Thymus (tissue), 14 donors: ENCODE measurements at places on chromosomes 4 and X. TPM values are rescaled to one million over a fixed set of nuclear protein-coding genes. Genes with fewer than 3 reads are reported as not detected.

IL21 gene
- 0.48 TPM for polyA plus RNA-seq

DNA sequence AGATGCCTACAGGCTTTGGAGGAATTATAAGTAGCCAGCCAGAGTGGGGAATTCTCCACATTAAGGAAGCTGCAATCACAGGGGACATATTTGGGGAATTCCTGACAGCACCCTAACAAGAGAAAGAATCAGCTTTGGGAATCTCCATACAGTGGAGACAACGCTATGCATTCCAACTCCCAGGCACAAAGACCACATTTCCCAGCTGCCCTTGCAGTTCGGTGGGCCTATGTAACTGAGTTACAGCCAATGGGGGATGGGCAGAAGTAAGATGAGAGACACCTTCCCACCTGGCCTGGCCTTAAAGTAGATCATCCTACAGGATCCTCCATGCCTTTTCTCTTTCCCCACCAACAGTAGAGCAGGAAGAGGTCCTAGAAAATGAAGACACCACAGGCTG is 43.4 kb upstream of the CCKAR start:
- DNase-seq: no peak

DNA sequence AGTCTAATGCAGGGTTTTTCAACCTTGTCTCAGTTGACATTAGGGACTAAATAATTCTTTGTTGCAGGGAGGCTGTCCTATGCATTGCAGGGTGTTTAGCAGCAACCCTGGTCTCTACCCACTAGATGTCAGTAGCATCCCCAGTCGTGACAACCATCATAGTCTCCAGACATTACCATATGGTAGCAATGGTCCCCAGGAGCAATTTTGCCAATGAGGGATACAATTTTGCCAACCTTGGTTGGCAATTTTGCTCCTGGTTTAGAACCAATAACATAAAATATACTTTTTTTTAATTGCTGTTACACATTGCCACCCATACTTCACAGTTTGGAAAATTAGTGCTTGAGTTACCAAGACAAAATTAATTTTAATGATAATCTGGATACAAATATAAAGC is 6.0 kb downstream of the EREG start:
- peak; percentile 31 for DNase-seq

- no peak for DNase-seq
Observed at GRCh38 chr4:102878901-102879300, 10.1 kb downstream of the CISD2 start.

DNA sequence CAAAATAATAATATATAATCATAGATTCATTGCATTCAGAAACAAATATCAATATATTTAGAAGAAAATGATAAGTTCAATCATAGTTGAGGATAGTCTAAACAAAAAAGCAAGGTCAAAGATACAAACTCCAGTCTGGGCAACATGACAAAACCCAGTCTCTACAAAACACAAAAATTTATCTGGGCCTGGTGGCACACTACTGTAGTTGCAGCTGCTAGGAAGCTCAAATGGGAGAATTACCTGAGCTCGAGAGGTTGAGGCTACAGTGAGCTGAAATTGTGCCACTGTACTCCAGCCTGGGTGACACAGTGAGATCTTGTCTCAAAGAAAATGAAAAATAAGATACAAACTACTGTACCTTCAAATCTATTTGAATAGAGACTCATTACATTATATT is 52.7 kb upstream of the ANXA10 start:
- no peak for DNase-seq

DNA sequence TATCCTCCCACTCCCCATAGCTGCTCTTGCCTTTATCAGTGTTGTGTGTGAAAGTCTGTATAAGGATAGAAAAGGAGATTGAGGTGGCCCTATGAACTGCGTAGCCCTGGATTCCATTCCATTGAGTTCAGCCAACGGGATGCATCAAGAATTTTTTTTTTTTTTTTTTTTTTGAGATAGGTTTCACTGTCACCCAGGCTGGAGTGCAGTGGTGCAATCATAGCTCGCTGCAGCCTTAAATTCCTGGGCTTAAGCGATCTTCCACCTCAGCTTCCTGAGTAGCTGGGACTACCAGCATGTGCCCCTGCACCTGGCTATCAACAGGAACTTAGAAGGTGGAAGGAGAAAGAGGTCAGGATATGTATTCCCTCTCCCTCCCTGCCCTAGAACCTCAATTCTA is 187.2 kb upstream of the SPRY1 start:
- DNase-seq: no peak

HTR2C gene
- polyA plus RNA-seq: under 0.01 TPM

TMEM154 gene
- 4.1 TPM for polyA plus RNA-seq

CENPVL2 gene
- 0.41 TPM for polyA plus RNA-seq

RNF212 gene
- polyA plus RNA-seq: 11.2 TPM

DNA sequence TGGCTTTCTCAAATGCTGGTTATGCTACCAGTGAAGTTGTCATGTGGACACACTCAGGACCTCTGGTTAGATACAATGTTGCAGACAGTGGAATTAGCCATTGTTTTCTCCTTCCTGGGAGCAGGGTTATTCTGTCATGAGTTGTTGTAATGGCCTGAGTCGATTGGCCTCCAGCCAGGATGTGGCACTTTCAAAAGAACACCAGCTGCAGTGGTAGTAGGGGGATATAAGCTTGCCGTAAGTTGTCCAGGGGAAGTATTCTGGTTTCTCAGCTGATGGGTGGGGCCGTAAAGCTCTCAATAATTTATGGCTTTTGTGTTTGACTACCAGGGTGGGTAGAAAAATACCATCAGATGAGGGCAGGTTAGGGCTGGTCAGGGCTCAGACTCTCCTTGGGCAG is 697.5 kb upstream of the GNPDA2 start:
- no peak for DNase-seq

CMC4 gene
- polyA plus RNA-seq: 26.3 TPM

GRCh38 chrX:54708404-54708803 is 89.7 kb downstream of the ITIH6 start:
- DNase-seq: no peak
